ENCODE measurements at places on chromosomes 3 and 15. TPM values are rescaled to one million over a fixed set of nuclear protein-coding genes. Genes with fewer than 3 reads are reported as not detected.

The SNRPN gene
- 51.0 TPM for total RNA-seq

The EXOSC7 gene
- 54.6 TPM for total RNA-seq

The MINAR1 gene
- 0.95 TPM for total RNA-seq

The CD200R1 gene
- 12.3 TPM for total RNA-seq

The IQCH gene
- total RNA-seq, result 1.1 TPM

The CLDN11 gene
- total RNA-seq, result not detected

The GNAT1 gene
- not detected for total RNA-seq

The RLBP1 gene
- total RNA-seq, result not detected

The PTH1R gene
- total RNA-seq, result not detected

The TTLL13 gene
- 0.34 TPM for total RNA-seq

The MBD4 gene
- total RNA-seq, result 49.0 TPM

The TM4SF4 gene
- total RNA-seq, result not detected

The RYR3 gene
- not detected for total RNA-seq

The CYP8B1 gene
- total RNA-seq, result not detected

The BMF gene
- 5.5 TPM for total RNA-seq

The SLC15A2 gene
- total RNA-seq, result 10.8 TPM

The SLC9C1 gene
- not detected for total RNA-seq

The APOD gene
- total RNA-seq, result 0.27 TPM

The SPSB4 gene
- not detected for total RNA-seq

The GOLGA8O gene
- total RNA-seq, result 5.3 TPM

The RBP2 gene
- not detected for total RNA-seq

The GCSAM gene
- 2.3 TPM for total RNA-seq

The GOLGA6D gene
- not detected for total RNA-seq

The PPP1R14D gene
- not detected for total RNA-seq

The CHRD gene
- total RNA-seq, result not detected

The SPINT1 gene
- 3.7 TPM for total RNA-seq

The CIB2 gene
- 1.1 TPM for total RNA-seq

All from T-helper 2 cell treated with Interferon-gamma antibody and Interleukin-4, amounts not matched to agents 100 ng/mL and 5 ng/mL, for 36 hours (primary cell).